ENCODE measurements at places on chromosomes 5 and 9.

DNA sequence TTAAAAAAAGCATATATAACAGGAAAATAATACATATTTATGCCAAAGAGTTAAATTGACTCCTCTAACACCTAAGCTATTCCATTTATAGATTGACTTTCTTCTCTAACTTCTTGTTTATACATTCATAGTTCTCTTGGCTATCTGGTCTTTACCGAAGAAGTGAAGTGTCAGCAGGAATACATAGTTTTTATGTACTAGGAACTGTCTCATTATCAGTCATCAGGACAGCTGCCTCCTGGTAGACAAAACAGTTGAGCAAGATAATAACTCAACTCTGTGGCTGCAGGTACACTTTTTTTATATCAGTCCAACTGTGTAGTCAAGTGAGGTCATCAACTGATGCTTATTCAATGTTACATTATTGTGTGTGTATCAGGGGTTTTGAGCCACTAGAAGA lies 1436.0 kb upstream of the NUDT12 start:
- no peak for DNase-seq

DNA sequence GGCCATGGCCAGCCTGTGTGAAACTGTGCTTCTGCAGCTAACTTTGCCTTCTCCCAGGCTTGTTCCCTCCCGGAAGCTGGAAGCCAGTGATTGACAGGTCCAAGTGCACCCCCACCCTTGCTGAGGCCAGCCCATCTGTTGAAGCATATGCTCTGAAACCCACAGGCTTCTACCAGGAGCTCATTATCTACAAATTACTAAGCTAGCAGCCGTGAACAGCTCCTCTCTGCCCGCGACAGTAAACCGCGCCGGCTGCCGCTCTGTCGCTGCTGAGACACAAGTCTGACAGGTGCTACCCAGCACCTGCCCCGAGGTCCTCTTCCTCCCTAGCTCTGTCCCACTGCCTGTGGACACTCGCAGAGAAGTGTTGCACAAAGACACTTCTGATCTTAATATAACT lies 490.9 kb downstream of the GADD45G start:
- no peak for DNase-seq

DNA sequence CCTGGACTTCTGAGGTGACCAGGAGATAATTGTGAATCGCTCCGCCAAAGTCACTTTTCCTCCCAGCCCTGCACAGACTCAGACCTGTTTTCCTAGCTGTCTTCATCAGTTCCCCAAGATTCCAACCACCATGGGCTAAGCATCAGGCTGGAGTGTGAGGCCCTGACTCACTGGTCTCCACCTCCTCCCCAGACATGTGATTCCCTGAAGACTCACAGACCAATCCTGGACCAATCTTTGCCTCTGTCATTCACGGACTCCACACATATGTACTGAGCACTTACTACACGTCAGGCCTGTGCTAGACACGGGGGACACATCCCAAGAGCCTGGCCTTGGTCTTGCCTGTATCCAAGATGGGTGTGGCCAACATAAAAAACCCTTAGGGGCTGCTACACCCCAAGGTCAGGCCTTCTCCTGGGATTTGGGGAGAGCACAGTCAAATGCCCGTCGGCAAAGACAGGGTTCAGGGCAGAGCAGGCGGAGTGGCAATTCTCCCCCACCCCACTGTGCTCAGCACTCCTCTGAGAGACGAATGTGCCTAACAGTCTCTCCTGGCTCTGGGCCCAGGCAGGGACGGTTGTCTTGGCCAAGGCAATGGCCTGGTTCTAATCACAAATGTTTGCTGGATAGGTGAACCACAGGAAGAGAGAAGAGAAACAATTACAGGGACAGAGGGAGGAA lies 11.9 kb downstream of the EEIG1 start:
- DNase-seq: no peak

GRCh38 chr9:1875251-1875851 lies 139.8 kb upstream of the SMARCA2 start:
- DNase-seq: no peak

GRCh38 chr9:87381746-87382145 lies 115.9 kb upstream of the DAPK1 start:
- DNase-seq: no peak

GRCh38 chr9:34664281-34665066 lies 2.0 kb upstream of the CCL27 start:
- peak; percentile 68 for DNase-seq

DNA sequence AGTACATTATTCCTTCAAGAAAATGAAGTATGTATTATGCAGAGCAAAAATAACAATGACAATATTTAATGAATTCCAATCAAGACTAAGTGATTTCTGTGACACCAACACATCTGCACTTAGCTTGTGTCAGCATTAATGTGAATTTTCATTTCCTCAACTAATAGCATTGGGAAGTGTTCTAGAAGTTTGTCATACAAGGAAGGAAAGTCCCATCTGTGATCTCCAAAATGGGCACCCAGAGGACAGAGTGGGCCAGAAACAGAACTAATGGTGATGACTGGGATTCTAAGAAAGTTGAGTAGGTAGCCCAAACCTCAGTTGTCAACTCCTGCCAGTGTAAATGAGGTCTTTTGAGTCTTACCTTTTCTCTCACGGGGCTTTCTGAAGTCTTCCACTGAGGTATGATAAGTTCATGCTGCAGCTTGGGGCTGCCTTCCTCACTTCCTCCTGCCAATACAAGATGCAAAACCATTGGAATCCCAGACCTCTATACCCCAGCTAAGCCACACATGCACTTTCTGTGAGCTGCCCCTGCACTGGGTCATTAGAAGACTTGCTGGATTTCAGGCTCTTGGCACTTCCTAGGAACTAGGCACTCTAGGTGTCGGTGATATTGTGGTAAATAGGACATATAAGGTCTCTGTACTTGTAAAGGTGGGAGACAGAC lies 4.9 kb downstream of the ADAM19 start:
- DNase-seq: no peak

GRCh38 chr5:2992806-2993205 lies 241.3 kb upstream of the IRX2 start:
- DNase-seq: no peak

GRCh38 chr5:176547802-176548201 lies 1.3 kb upstream of the CDHR2 start:
- DNase-seq: no peak

GRCh38 chr5:11540112-11540511 lies 364.1 kb downstream of the CTNND2 start:
- no peak for DNase-seq

GRCh38 chr9:92181296-92181695 lies 66.1 kb upstream of the SPTLC1 start:
- no peak for DNase-seq

- no peak for DNase-seq
Observed at GRCh38 chr9:91348191-91348807, 13.4 kb downstream of the AUH start.

DNA sequence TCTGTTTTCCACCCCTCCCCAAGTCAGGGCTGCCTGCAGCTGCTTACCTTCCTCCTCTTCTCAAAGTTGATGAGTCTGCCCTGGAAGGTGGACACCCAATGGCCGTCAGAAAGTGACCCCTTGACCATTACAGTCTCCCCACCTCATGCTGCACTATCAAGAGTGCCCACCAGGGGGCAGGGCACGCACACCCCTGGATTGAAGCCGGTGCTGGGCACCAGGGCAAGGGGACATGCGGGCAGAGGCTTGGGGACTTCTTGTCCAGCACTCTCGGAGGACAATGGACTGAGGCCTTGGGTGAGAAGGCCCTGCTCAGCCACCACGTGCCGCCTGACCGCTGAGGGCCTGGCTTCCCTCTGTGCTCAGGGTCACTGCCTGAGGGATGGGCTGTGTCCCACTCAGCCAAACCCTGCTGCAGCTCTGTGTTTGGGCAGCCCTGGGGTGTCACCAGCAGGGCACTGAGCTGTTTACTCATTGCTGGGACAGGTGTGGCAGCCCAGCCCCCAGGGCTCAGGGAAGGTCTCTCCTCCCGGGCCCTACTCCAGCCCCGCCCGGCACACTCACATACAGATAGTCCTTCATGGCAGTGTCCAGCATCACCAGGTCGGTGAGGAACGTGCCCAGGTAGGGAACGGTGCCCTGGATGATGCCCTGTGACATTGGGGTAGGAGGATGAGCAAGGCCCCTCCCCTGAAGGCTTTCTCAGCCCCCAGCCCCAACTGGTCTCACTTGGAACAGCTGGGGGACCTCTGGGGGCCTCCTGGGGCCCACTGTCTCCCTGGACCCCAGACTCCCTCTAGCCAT lies 17.7 kb downstream of the RALGDS start:
- peak; percentile 67 for DNase-seq

GRCh38 chr5:164597293-164597900 lies 1092.0 kb downstream of the MAT2B start:
- no peak for DNase-seq

GRCh38 chr5:130605234-130605633 lies 559.8 kb downstream of the HINT1 start:
- DNase-seq: no peak

- no peak for DNase-seq
Observed at GRCh38 chr9:87875060-87875459, 7.6 kb upstream of the SPATA31E1 start.

- DNase-seq: no peak
Observed at GRCh38 chr9:135514342-135515082, 6.7 kb upstream of the LCN1 start.

DNA sequence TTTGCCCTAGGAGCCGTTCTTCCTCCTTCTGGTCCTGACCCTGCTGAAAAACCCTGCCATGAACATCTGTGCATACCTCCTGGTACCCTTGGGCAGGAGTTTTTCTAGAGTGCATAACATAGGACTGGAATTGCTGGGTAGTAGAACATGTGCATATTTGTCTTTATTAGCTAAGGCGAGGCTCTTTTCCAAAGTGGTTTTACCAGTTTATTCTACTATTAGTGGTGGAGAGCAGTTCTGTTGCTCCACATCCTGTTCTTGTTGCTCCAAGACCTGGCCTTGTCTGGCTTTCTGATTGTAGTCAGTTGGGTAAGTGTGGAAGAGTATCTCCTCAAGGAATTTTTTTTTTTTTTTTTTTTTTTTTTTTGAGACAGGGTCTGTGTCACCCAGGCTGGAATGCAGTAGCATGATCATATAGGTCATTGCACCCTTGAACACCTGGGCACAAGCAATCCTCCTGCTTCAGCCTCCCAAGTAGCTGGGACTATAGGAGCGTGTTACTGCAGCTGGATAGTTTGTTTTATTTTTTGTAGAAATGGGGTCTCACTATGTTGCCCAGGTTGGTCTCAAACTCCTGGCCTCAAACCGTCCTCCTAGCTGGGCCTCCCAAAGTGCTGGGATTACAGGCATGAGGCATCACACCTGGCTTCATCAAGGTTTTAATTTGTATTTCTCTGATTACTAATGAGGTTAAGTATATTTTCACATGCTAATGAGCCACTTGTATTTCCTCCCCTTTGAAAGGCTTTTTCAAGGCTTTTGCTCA lies 85.2 kb downstream of the SPRY4 start:
- DNase-seq: no peak

DNA sequence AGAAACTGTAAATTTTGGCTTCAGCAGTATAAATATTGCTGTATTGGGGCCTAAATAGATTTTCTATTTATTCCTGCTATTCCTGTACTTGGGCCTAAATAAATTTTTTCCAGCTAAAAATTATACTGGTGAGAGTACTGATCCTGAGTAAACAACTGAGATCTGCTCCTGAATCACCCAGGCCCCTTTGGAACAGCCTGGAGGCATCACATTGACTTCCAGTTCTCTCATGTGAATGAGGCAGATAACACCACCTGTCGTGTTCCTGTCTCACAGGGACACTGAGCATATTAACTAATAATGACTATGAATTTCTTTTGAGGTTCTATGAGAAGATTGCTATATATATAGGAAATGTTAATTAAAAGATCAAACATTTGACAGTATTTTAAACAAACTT lies 119.5 kb upstream of the PLCXD3 start:
- DNase-seq: no peak

- DNase-seq: no peak
Observed at GRCh38 chr9:136535070-136535469, 10.8 kb downstream of the NOTCH1 start.

DNA sequence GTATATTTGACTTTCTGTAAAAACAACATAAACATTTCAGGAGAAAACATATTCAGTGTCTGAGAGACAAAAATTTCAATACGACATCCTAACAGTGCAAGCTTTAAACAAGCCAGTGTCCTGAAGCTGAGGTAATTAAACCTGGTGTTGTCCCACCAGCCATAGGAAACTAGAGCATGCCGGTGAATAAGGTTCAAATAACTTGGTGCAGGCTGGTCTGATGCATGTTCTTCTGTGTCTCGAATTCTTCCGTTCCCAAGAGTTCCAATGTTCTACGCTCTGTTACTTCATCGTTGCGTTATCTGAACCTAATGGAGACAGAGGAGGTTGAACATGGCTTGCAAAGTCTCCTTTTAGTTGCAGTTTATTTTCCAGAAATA lies 48.9 kb downstream of the ADAMTS16 start:
- no peak for DNase-seq

DNA sequence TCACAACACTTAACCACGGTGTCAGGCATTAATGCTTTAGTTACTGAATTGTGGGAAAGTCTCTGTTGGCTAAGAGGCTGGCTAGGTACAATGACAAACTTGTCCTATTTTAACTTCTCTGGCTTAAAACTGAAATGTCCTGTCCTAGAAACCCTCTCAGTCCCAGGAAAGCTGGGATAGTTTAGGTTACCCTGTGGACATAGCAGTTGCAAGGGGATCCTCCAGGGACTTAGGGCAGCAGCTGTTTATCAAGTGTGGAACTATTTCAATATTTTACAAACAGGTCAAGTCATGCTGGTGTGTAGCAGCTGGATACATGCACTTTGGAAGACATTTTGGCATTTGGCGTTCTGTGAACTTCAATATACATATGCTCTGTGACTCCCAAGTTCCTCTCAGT lies 95.0 kb upstream of the ARRDC3 start:
- no peak for DNase-seq

DNA sequence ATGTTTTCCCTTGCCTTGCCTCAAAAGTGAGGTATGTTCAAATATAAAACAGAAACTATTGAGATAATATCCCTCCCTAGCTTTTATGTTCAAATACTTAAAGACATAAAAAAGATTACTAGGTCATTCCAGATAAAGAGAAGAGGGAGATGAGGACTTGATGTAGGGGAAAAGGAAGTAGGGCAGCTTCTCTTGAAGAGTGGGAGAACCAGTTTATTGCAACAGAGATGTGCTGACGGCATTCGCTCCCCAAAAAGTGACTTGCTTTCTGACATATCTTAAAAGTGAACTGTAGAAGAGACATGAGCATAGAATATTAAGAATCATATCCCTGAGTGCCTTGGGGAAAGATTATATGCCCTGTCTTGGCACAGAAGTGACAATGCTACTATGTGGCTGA lies 330.2 kb upstream of the NREP start:
- no peak for DNase-seq

GRCh38 chr9:17824191-17824590 lies 245.3 kb downstream of the SH3GL2 start:
- DNase-seq: no peak

- no peak for DNase-seq
Observed at GRCh38 chr5:9554122-9554521, 8.2 kb upstream of the SEMA5A start.

- no peak for DNase-seq
Observed at GRCh38 chr5:127934791-127935256, 148.7 kb upstream of the SLC12A2 start.

- DNase-seq: no peak
Observed at GRCh38 chr5:168123631-168124528, 167.6 kb upstream of the WWC1 start.

- DNase-seq: no peak
Observed at GRCh38 chr9:115794921-115795475, 358.6 kb upstream of the PAPPA start.

All from activated T-cell treated with anti-CD3 and anti-CD28 coated beads, Interleukin-2, amount 50 U/mL, for 1 hour (primary cell).